IPS DF 6.9 (cell line): ENCODE measurements at places on chromosomes 7 and 10.
A peak's percentile ranks its signal among the peaks of the same experiment; 100 is the strongest.

DNA sequence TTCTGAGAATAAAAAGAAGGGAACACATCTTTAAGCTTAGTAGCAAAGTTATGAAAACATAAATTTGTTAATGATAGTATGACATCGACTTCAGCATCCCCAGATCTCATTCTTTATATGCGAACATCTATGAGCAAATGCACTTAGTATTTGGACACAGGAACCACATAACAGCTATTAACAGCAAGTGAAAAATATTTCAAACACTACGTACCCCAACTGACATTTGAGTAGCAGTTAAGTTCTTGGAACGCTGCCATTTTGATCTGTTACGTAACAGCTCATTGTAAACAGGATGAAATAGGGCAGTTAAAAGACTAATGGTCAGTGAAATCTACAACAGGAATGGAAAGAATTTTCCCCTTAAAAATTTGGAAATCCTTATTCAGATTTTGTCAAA is 428.9 kb downstream of the TNS3 start:
- DNase-seq, result no peak

GRCh38 chr10:101780187-101780817 is 2.9 kb downstream of the NPM3 start:
- DNase-seq, result no peak

DNA sequence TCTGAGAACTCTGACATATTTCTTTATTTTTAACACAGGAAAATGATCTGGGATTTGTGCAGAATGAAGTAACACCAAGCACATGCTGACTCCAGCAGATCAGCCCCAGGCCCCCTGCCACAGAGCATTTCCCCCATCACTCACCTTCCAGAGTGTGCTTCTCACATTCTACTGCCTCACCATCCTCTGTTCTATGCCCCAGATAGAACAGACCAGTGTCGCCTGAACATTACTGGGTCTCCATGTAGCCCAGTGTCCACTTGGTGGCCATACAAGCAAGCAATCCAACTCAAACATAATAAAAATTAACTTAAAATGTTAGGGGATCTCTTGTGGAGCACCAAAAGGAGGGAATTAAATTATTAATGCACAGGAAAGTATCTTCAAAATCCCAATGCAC is 58.8 kb downstream of the SORBS1 start:
- no peak for DNase-seq

DNA sequence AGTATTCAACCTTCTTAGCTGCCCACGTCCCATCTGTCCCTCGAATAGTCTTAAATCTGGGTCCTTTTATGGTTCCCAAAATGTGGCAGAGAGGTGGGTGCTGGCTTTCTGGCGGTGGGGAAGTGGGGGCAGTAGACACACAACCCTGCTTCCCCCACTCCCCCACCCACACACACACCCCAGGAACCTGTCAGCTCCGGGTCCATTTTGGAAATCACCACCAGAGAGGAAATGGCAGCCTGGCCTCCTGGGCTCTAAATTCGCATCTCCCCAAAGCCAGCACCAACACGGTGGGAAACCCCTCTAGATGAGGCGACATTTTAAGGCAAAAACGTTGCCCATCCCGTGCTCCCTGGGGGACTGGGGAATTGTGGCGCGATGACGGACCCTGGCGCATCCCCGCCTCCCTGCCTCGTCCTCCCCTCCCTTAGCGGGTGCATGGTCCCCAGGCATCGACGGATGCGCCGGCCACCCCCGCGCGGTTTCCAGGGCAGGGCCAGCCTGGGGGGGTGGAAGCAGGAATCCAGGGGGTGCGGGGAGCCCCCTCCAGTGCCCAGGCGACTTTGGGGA is 702 bp downstream of the TMEM130 start:
- no peak for DNase-seq

DNA sequence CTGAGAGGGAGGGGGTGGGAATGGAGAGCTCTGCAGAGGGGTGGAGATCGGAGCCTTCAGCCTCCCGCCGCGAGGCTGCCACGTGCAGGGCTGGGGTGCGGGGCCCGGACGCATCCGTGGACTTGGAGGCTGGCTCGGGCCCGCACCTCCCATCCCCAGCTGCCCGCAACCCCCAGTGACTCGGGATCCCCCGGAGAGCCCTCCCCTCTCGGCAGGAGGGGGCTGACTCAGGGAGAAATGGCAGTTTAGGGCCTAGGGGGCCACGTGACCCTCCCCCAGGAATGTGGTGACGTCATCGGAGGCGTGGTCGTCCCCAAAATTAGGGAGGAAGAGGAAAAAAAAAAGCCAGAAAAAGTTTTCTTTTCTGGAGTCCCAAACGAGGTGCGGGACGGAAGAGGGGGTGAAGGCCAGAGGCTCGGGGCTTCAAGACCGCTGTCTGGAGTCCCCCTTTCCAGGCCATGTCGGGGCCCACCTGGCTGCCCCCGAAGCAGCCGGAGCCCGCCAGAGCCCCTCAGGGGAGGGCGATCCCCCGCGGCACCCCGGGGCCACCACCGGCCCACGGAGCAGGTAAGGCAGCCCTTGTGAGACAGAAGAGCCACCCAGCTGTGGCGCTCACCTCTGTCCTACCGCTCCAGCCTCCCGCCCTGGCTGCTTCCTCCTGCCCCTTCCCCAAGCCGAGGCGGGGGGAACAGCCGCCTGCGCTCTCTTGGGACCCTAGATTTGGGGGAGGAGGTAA is at the start of gene TRIP6:
TRIP6 (plus strand) TSS at position 348 of the 736 bp plus-strand sequence; CDS start at position 459, 111 bp downstream.
- DNase-seq, result peak; percentile 72

DNA sequence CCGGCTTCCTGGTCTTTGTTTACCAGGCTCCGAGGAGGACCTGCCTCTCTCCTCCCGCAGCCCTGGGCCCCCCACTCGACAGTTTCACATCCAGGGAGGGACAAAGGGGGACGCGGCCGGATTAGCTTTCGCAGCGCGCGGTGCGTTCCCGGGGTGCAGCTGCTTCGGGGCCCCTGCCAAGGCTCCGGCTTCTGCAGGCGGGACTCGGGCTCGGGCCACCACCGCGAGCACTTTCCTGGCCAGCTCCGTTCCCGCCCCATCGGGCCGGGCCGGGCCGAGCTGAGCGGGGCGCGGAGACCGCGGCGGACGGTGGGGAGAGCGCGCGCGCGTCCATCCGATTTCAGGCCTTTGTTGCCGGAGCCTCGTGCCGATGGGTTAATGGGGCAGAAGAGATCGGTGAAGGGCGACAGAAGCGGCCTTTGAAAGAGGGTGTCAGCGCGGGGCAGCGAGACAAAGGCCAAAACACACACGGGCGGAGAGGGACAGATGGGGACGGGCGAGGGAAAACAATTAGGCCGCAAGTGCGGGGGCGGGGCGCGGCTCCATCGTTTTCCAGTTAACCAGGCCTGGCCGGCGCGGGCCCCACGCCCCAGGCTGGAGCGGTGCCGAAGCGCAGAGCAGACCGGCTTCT is 8.5 kb upstream of the UNCX start:
- DNase-seq, result no peak

- DNase-seq, result no peak
Observed at GRCh38 chr10:26046073-26046700, 112.2 kb downstream of the MYO3A start.

GRCh38 chr7:107032050-107032449 is 12.5 kb upstream of the PRKAR2B start:
- DNase-seq, result no peak

- DNase-seq, result no peak
Observed at GRCh38 chr10:78170026-78170475, 136.4 kb downstream of the RPS24 start.
